ENCODE measurements at places on chromosomes 3 and 15. TPM values are rescaled to one million over a fixed set of nuclear protein-coding genes. Genes with fewer than 3 reads are reported as not detected.

GRCh38 chr15:91578511-91578910 is 275.0 kb upstream of the SLCO3A1 start:
- no peak for DNase-seq

DNA sequence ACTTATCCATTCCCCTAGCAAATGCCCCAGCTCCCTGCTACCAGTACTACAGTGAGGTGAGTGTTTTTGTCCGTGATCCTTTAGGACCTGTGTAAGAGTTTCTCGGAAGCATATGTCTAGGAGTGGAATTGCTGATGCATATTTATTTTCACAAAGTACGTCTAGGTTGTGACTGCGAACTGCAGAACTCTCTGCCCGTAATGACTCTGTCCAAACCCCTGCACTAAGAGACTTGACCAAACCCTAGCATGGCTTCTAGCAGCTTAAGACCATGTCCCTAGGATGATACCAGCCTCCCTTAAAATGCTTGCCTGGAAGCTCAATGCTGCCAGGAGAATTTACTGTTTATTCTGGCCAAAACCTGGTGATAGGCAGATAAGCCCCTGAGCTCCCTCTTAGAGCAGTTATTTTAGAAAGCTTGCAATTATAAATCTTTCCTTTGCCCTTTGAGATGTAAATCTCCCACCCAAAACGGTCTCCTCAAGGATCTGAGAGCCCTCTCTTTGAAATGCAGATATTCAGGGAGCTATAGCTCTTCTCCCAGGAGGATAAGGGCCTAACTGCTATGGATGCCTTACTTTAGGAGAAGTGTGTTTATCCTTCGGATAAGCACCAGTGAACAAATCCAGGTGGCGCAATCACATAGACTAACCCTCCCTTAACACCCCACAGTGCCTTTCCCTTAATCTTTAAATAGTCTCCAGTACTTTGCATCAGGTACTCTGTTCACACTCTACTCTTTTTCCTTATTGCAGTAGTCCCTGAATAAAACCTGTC is 14.7 kb upstream of the CA12 start:
- no peak for DNase-seq

- no peak for DNase-seq
These were observed 32.0 kb downstream of the LSAMP start for GRCh38 chr3:116413319-116413718.

- DNase-seq: no peak
These were observed 56.5 kb downstream of the NEK11 start for GRCh38 chr3:131082871-131083863.

DNA sequence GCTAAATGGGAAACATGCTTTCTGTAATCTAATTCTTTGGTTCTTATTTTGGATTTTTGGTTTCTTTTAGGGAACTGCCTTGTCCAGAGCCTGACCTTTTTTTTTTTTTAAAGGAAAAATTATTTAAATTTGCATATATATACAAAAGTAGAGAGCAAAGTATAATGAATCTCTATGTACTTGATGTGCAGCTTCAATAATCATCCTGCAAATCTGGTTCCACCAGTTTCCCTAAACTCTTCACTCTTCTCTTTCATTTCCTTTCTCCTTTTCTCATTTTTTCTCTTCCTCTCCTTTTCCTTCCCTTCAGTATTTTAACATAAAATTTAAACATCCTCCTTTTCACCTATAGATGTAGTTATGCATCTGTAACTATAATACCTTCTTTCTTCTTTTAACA is 82.5 kb downstream of the USP13 start:
- no peak for DNase-seq

Gene PSTPIP1
- total RNA-seq: not detected

- DNase-seq: no peak
These were observed 16.8 kb downstream of the ATG7 start for GRCh38 chr3:11288786-11289637.

DNA sequence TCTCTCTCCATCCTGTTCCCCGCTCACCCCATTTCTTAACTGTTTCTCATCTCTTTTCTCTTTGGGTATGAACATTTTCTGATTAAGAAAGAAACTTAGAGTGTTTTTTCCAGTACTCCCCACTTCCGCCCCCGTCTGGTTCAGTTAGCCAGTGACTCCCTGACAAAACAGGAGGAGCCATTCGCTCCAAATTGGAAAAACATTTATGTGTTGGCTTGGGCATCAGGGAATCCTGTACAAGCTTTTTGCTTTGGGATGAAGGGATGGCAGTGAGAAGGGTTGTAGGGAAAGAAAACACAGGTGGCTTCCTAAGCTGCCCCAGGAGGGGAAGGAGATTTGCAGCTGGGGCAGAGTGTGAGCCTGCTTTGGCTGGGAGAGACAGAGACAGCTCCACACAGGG is 47.0 kb downstream of the BOC start:
- DNase-seq: no peak

DNA sequence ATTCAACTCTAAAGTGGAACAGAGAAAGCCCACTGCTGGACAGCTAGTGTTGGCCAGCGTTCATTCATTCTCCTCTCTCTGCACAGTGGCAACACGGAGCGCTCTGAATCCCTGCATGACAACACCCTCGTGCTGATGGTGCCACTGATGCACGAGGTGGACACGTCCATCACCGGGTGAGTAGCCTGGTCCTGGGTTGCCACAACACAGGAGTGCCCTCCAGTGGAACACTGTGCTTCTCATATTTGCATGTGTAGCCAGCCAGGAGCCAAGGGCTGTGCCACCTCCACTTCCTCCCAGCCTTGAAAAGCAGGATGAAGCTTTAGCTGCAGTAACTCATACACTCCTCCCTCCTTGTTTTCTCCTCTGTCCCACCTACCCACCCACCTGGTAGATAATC is 120.0 kb upstream of the CTDSPL start:
- DNase-seq: peak; percentile 27

Gene ZBBX
- total RNA-seq: not detected

Gene VPS39
- 41.8 TPM for total RNA-seq

GRCh38 chr15:26910715-26911114 is 43.9 kb downstream of the GABRA5 start:
- DNase-seq: no peak

Gene DLG1
- 41.4 TPM for total RNA-seq

- DNase-seq: no peak
These were observed 10.9 kb upstream of the LXN start for GRCh38 chr3:158683230-158683962.

Gene AGTR1
- total RNA-seq: 12.7 TPM

Gene VILL
- total RNA-seq: 0.75 TPM

DNA sequence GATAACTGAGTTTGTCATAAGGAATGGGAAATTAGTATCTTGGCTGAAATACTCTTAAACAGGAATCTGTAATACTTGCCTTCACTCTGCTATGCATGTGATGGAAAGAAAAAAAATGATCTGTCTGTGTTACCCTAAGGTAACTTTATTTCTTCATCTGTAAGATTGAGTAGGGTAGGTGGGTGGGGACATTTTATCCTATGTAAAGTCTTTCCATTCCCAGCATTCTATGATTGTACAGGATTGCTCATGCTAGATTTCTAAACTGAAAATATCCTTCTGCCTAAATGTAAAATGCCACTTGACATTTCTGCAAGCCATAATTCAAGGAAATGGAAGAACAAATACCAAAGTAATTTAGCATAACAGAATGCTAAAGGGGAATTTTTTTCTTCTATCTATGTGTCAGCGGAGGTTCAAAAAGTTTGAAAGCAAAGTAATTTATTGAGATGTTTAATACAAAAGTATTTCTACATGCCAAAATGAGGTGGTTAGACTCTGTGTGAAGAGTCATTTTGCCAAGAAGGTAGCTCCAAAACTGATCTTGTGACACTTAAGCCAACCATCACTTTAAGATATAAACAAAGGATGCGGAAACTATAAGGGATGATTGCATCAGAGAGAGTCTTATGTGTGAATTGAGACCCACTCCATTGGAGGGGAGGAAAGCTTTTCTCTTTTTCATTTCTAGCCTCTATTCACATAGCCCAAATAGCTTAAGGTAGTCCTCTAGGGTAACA is 46.6 kb upstream of the SERPINI2 start:
- no peak for DNase-seq

DNA sequence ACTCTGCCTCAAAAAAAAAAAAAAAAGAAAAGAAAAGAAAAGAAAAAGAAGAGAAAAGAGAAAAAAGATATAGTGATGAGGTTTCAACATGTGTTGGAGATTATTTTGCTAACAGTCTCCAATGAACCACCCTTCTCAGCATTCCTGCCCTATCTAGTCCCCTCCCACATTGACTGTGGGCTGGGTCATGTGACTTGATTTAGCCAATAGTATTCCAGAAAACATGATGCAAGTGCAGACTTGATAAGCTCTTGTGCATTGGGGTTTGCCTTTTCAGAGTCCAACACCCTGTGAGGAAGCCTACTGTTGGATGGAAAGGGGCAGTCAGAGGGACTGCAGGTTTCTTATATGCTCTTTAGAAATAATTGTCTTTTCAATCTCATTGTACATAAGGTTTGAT is 37.8 kb upstream of the MED12L start:
- DNase-seq: no peak

Gene TMEM62
- total RNA-seq: 16.2 TPM

- no peak for DNase-seq
These were observed 3.8 kb upstream of the TIMMDC1 start for GRCh38 chr3:119494597-119494996.

GRCh38 chr15:56782306-56782705 is 49.0 kb upstream of the ZNF280D start:
- DNase-seq: no peak

GRCh38 chr3:185151964-185152409 is 873 bp downstream of the C3orf70 start:
- no peak for DNase-seq

Gene PLCB2
- total RNA-seq: 2.0 TPM

DNA sequence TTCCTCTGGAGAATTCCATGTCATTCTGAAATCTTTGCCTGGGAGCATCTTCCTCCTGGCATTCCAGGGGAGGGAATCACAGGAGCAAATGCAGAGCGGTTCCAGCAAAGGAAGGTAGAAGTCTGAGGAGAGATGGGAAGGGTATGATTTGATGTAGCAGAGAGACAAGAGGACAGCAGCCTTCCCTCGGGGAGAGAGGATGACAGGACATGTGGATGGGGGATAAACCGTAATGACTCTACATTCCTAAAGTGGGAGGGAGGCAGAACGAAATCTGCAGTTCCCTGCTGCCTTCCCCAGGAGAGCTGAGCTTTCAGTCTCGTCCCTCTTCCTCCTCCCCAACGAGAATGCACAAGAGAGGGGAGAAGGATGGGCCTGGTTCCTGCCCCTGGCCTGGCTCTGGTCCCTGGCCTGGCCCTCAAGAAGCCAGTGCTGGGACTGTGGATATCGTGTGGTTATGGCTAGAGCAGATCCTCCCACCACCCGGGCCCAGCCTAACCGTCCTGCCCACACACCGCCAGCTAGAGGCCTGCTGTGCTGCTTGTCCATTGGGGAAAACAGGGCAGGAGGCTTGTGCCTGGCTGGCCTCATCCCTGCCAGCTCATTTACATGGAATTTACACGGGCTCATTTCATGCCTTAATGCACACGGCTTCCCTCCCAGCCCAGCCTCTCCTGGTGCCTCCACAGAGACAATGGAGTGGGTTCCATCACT is 26.6 kb downstream of the SEMA7A start:
- no peak for DNase-seq

DNA sequence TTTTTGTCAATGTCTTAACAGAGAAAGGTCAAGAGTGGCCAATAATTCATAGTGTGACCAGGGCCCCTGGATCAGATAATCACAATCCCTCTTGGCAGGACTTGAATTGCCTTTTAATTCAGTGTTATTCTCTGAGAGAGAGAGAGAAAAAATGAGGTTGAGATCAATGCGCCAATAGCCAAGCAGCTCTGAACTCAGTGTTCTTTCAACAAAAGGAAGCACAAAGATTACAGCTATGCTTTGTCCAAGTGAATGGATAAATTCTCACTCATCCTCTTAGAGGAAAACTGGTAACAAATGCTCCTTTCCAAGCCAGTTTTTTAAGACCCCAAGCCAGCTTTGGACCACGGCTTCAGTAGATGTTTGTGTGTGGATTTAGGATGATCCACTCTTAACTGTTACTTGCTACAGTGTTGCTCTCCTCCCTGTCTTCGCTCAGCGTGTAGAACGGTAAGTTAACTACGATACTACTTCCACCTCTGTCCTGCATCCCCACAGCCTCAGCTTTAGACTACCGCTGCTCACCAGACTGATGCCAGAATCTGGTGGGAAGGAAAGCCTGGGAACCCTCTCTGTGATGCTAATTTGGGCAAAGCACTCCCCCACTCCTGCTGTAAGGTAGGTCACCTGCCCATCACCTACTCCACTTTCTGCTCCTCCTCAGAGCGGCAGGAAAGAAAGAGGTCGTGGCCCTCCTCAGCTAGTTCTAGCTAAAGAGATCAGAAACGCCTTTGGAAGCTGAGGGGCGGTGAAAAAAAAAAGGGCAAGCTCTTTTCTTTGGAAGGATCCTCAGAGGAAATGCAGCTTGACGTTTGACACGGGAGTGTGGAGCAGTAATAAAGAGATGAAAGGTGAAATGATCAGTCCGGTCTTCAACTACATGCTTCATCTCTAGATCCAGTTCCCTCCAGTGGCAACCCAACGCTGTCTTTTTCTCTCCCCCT is 46.8 kb upstream of the LPP start:
- DNase-seq: no peak

- DNase-seq: no peak
These were observed 350.5 kb upstream of the THBS1 start for GRCh38 chr15:39230205-39230907.

Gene UNC13C
- 3.0 TPM for total RNA-seq

- no peak for DNase-seq
These were observed 84.1 kb downstream of the TP63 start for GRCh38 chr3:189714991-189715961.

Gene CCR9
- total RNA-seq: not detected

DNA sequence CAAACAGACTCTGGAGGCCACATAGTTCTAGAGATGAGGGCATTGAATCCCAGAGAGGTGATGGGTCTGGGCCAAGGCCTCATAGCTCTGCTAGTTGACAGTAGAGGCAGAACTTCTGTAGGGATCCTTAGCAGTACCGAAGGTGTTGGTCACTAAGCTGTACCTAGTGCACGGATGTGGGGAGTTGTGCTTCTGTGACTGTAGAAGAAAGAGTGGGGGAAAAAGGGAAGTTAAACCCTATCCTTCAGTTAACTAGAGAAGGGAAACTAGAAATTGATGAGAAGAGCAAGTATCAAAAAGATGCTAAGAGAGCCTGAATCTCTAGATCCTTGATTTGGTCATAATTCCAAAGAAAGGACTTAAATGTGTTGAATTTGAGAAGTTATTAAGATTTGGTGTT is 186.7 kb downstream of the NFKBIZ start:
- no peak for DNase-seq

Measured in gastrocnemius medialis (tissue), 4 donors.